ENCODE measurements at places on chromosomes 6 and 20. TPM values are rescaled to one million over a fixed set of nuclear protein-coding genes. Genes with fewer than 3 reads are reported as not detected.

ZSCAN23 gene
- not detected for total RNA-seq

ACSS1 gene
- 15.7 TPM for total RNA-seq

FAM50B gene
- total RNA-seq: 7.4 TPM

WFDC5 gene
- total RNA-seq: not detected

CD40 gene
- total RNA-seq: 4.9 TPM

C20orf141 gene
- total RNA-seq: not detected

RFX6 gene
- total RNA-seq: not detected

GPR6 gene
- total RNA-seq: not detected

EPB41L1 gene
- 77.5 TPM for total RNA-seq

SLC22A3 gene
- total RNA-seq: 40.2 TPM

SLC17A9 gene
- not detected for total RNA-seq

CTNNBL1 gene
- 68.8 TPM for total RNA-seq

LIME1 gene
- 7.4 TPM for total RNA-seq

NOTCH4 gene
- total RNA-seq: 1.1 TPM

DEF6 gene
- not detected for total RNA-seq

ADAM33 gene
- total RNA-seq: 0.05 TPM

CTCFL gene
- not detected for total RNA-seq

PLTP gene
- total RNA-seq: 1.6 TPM

BPIFA1 gene
- total RNA-seq: not detected

ACTL10 gene
- total RNA-seq: not detected

ATP6V1G2 gene
- total RNA-seq: 0.98 TPM

BHLHE23 gene
- total RNA-seq: not detected

DNMT3B gene
- total RNA-seq: 4.2 TPM

ADGRF1 gene
- not detected for total RNA-seq

MACROD2 gene
- total RNA-seq: 0.43 TPM

SLC17A2 gene
- total RNA-seq: not detected

ZNF184 gene
- 2.8 TPM for total RNA-seq

PTCRA gene
- not detected for total RNA-seq

CPNE5 gene
- total RNA-seq: 0.20 TPM

RALGAPB gene
- total RNA-seq: 18.2 TPM

ENPP3 gene
- not detected for total RNA-seq
